ENCODE measurements at places on chromosomes 3 and 15. TPM values are rescaled to one million over a fixed set of nuclear protein-coding genes. Genes with fewer than 3 reads are reported as not detected.

The TJP1 gene
- 149 TPM for total RNA-seq

The AQP9 gene
- not detected for total RNA-seq

The SLC12A1 gene
- not detected for total RNA-seq

The SLC9A9 gene
- 0.81 TPM for total RNA-seq

The MYRIP gene
- total RNA-seq, result 11.6 TPM

The TMPRSS7 gene
- not detected for total RNA-seq

The FILIP1L gene
- total RNA-seq, result 104 TPM

The ADAMTS9 gene
- 64.8 TPM for total RNA-seq

The SLC28A2 gene
- total RNA-seq, result not detected

The MASP1 gene
- 0.19 TPM for total RNA-seq

The HHATL gene
- total RNA-seq, result not detected

The GCHFR gene
- total RNA-seq, result 22.2 TPM

The HCN4 gene
- not detected for total RNA-seq

The LTK gene
- 0.06 TPM for total RNA-seq

The AGTR1 gene
- not detected for total RNA-seq

The TMEM212 gene
- total RNA-seq, result not detected

The PLD1 gene
- 98.1 TPM for total RNA-seq

The CHRNA7 gene
- total RNA-seq, result 1.1 TPM

The KNL1 gene
- total RNA-seq, result 16.5 TPM

The ANKRD63 gene
- total RNA-seq, result not detected

The CFAP100 gene
- total RNA-seq, result not detected

The ACKR4 gene
- 0.50 TPM for total RNA-seq

The STX19 gene
- total RNA-seq, result not detected

The SLCO2A1 gene
- 1.3 TPM for total RNA-seq

The C3orf70 gene
- 1.8 TPM for total RNA-seq

The DCLK3 gene
- total RNA-seq, result under 0.01 TPM

The PLA2G4F gene
- not detected for total RNA-seq

The C2CD4A gene
- 1.3 TPM for total RNA-seq

The SCAMP5 gene
- 5.9 TPM for total RNA-seq

The CCDC39 gene
- 0.06 TPM for total RNA-seq

The PDZRN3 gene
- 0.19 TPM for total RNA-seq

The EXD1 gene
- not detected for total RNA-seq

The CHL1 gene
- total RNA-seq, result not detected

The RPL32 gene
- 967 TPM for total RNA-seq

The FBXL22 gene
- 0.16 TPM for total RNA-seq

The ZCWPW2 gene
- 0.13 TPM for total RNA-seq

The RTP1 gene
- not detected for total RNA-seq

The MCF2L2 gene
- 1.8 TPM for total RNA-seq

The TGM4 gene
- total RNA-seq, result not detected

The NECTIN3 gene
- total RNA-seq, result 49.0 TPM

The WDR82 gene
- total RNA-seq, result 53.3 TPM

The COL6A6 gene
- not detected for total RNA-seq

The CSPG5 gene
- 0.16 TPM for total RNA-seq

The GALNT15 gene
- total RNA-seq, result 113 TPM

The PSTPIP1 gene
- not detected for total RNA-seq

The OSTN gene
- total RNA-seq, result 0.49 TPM

The SEMA6D gene
- 4.0 TPM for total RNA-seq

The ZPLD1 gene
- total RNA-seq, result not detected

The C3orf49 gene
- total RNA-seq, result not detected
